ENCODE measurements at places on chromosomes 7 and 10.

DNA sequence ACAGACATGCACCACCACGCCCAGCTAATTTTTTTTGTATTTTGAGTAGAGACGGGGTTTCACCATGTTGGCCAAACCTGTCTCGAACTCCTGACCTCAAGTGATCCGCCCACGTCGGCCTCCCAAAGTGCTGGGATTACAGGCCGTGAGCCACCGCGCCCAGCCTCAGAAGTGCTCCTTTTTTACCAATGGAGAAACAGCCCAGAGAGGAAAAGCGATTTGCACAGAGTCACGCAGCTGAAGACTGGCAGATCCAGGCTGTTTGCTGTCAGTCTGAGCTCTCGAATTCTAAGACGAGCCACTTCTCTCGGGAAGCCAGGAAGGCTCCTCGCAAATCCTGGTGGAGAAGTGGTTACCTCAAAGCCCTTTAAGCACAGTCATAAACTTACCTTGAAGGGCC lies 57.4 kb upstream of the SDK1 start:
- DNase-seq, result no peak

DNA sequence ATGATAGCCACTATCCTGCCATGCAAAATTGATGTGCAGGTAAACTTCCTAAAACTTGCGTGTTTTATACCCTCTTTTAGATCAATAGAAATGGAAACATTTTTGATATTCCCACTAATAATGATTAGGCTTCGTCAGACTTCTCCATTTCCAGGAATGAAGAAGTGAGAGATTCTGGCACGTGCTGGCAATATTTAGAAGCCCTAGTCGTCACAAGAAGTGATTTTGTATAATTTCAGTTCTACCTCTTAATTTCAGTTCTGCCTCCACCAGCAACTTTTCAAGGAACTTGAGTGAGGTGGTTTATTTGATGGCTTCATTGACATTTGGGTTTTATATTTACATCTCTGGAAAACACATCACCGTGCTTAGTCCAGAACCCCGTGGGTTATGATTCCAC lies 61.9 kb downstream of the MRC1 start:
- DNase-seq, result no peak

- DNase-seq, result no peak
These were observed 89.4 kb upstream of the LEP start for GRCh38 chr7:128151635-128152034.

DNA sequence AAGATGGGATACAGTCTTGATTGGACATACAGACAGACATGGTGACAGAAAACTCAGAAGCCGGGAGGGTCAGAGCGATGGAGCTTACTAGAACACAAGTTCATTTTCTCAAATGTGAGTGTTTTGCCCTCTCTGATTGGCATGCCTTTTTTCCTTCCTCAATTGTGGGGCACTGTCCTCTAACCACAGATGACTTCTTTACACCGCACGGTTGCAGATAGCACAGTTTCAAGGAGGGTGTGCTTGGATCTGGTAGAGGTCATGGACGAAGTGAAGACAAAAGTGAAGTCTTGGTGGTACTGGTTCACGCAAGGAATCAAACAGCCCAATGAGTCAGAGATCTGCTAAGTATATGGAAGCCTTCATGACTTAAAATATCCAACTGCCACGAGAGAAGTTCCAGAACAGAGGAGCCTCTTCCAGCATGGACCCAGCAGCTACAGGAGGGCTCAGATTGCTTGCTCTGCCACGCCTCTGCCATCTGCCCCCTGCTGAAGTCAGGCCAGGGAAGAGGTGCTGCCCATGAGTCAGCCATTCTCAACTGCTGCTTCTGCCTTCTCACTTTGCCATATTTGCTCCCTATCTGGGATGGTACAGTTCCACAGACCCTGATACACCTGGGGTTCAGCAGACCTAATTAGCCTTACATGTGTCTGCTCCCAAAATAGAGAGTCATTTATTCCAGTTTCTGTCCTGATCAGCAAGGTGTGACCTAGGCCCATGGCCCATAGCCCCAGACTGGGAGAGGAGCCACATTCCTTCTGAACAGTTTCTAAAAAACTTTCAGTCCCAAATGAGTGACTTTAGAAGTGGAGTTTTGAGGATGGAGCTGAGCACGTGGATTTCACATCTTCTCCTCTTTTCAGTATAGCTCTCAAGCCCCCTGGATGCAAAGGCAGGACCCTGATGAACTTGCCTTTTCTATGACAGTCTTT lies 413.8 kb downstream of the KCNMA1 start:
- DNase-seq, result no peak
